Mucosa of descending colon (tissue), 3 donors: ENCODE measurements at places on chromosomes 12 and 14. TPM values are rescaled to one million over a fixed set of nuclear protein-coding genes. Genes with fewer than 3 reads are reported as not detected.

DNA sequence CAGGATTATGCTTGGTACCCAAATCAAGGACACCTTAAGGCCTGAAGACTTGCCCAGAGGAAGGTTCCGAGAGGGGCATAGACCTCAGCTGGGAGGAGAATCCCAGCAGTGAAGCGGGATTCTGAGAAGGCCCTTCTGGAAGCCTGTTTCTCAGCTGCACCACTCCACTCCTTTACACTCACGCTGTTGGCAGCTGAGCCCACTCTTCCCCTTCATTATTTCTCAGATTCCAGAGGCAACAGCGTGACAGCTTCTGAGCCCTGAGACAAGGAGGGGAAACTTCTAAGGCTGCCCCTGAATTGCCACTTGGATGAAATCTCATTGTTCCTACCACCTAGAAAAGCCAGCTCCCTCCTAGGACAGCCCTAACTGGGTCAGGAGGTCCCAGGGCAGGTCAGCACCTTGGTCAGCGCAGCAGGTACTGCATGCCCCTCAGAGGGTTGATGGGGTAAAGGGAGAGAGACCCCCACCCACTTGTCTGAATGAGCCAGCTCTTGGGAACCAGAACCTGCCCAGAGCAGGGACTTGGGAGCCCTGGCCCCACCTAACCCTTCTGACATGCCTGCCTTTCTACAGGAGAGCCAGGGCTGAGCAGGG lies 53.9 kb downstream of the ISCA2 start:
- DNase-seq, result no peak

DNA sequence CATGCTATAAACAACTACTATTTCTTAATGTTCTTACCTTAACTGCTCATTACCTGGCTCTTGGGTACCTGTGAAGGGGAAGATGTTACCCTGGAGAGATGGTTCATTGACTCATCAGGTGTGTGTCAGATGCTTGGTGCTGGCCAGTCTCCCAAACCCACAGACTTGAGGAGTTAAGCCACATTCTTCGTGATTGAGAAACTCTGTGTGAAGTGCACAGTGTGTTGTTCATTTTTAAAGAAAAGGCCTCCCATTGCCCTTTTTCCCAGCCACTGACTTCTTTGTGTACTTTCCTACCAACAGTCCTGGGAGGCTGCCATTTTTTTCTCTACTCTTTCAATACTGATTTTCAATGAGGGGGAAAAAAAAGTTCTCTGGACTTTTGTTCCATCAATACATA lies 3.2 kb downstream of the MGST1 start:
- no peak for DNase-seq

- DNase-seq, result no peak
These were observed 12.0 kb upstream of the PSEN1 start for GRCh38 chr14:73124180-73124894.

The CLECL1 gene
- 0.64 TPM for total RNA-seq

DNA sequence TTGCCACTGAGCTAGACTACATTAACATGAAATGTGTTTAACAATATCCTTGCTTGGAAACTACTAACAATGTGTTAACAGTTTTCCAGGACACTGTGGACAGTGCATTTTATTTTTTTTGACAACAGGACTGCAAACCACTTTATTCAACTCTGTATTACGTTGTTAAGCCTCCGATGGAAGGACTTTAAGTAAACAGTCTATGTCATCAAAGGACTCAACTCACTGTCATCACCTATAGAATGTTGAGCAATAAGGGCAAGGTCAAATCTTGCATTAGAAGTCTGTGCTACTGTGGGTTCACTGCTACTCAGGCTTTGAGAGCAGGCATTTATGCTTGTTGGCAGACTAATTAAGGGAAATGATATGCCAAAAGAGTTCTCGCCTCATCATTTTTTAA lies 483.7 kb downstream of the FLRT2 start:
- no peak for DNase-seq

GRCh38 chr14:93047661-93048060 lies 68.1 kb downstream of the ITPK1 start:
- DNase-seq, result peak; percentile 42

GRCh38 chr14:99244941-99245563 lies 26.9 kb downstream of the BCL11B start:
- DNase-seq, result no peak

The NUBPL gene
- 15.1 TPM for total RNA-seq

GRCh38 chr14:59398841-59399240 lies 66.3 kb downstream of the GPR135 start:
- DNase-seq, result no peak

- no peak for DNase-seq
These were observed 48.7 kb downstream of the MIPOL1 start for GRCh38 chr14:37246427-37246829.

The OVCH1 gene
- total RNA-seq, result 0.70 TPM

- DNase-seq, result no peak
These were observed 52.4 kb downstream of the ANAPC7 start for GRCh38 chr12:110351119-110351518.

The ADIPOR2 gene
- total RNA-seq, result 98.5 TPM

- DNase-seq, result no peak
These were observed 64.1 kb upstream of the RFLNA start for GRCh38 chr12:124230789-124231188.

The LMNTD1 gene
- not detected for total RNA-seq

GRCh38 chr12:4116251-4117111 lies 157.1 kb upstream of the CCND2 start:
- DNase-seq, result peak; percentile 71

The DEGS2 gene
- total RNA-seq, result 28.5 TPM

DNA sequence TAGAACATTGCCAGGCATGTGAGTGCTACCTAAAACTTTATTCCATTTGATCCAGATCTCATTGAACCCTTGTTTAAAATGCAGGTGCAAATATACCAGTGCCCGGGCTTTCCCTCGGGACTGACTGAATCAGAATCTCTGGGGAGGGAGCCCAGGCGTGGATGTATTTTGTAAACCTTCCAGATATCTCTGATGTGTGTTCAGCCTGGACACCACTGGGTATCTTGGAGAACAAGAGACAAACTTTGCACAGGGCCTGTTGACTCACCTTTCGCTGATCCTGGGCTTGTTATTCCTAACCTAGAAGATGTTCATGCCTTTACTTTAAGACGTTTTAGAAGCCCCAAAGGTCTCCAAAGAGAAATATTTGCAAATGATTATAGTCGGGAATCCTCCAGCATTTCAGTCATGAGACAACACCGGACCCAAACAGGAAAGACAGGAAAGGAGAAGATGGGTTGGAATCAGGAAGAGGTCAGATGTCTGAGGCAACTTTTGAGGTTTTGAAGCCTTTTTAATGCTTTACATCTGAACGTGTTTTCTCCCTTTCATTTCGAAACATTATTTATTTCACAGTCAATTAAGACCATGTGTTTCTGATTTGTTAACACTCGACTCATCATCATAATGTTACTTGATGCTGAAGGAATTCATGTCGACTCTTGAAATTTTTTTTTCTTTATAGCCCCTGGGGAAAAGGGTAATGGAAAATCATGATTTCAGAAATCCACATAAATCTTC lies 118.6 kb downstream of the PLXNC1 start:
- no peak for DNase-seq

DNA sequence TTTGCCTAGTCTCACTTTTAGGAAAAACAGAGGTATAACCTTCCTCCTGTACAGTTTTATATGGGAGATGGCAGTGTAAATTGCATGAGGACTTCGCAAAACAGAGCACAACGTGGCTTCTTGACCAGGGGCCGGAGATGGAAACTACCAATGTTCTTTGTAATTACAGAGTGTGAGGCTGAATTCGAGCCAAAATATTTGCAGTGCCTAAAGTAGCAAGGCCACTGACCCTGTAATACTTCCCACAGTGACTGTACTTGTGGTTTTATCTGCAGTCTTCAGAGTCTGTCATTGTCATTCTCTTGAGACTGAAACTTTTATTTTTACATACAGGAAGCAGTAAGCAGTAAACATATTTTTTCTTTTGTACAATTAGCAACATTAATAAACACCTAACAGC lies 98.9 kb downstream of the RERG start:
- no peak for DNase-seq

GRCh38 chr12:39037115-39037514 lies 131.7 kb upstream of the CPNE8 start:
- DNase-seq, result no peak

DNA sequence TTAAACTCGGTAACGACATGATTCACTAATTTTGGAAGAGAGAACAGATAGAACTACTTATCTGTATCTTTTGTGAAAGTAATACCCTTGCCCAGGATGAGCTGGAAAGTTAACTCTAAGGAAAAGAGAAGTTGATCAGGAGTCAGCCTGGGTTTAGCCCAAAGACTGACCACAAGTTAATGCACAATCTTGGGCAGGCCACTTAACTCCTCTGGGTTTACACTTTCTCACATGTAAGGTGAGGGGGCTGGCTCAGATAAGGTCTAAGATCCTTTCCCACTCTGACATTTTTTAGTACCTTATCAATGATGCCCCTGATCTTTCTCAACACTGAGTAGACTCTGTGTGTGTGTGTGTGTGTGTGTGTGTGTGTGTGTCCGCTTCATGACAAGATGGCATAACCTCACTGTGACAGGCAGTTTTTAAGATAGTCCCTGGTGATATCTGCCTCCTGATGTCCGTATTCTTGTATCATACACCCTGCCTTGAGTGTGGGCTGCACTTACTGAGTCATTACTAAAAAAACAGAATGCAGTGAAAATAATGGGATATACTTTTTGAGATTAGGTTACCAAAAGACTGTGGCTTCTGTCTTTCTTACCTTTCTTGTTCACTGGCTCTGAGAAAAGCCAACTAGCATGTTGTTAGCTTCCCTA lies 56.2 kb upstream of the CCDC198 start:
- no peak for DNase-seq

DNA sequence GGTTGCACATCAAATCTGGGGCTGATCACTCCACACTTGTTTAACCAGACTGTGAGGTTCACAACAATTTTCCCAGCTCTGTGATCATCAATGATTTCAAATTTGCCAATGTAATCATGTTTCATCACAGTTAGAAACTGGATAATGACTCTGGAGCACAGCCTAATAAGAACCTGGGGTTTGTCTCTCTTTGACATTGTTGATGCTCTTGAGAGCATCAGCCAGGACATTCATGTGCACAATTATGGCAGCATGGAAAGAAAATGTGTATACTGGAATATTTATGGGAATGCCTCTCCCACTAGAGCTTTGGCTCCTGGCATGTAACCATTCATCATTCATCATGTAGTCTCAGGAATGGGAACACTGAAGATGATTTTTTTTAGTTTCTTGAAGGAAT lies 47.0 kb downstream of the SIX1 start:
- no peak for DNase-seq
